ENCODE measurements at places on chromosomes 16 and 17. TPM values are rescaled to one million over a fixed set of nuclear protein-coding genes. Genes with fewer than 3 reads are reported as not detected.

Gene TSPAN10
- polyA plus RNA-seq = 0.21 TPM

Gene CES5A
- polyA plus RNA-seq = not detected

Gene GNG13
- polyA plus RNA-seq = not detected

Gene CYGB
- not detected for polyA plus RNA-seq
